ENCODE measurements at places on chromosomes 7 and 10. TPM values are rescaled to one million over a fixed set of nuclear protein-coding genes. Genes with fewer than 3 reads are reported as not detected.

The CYP26C1 gene
- 0.16 TPM for total RNA-seq

The ATRNL1 gene
- 0.65 TPM for total RNA-seq

The TEX36 gene
- total RNA-seq, result 0.32 TPM

The HYAL4 gene
- not detected for total RNA-seq

The LIPN gene
- total RNA-seq, result not detected

The CYP3A4 gene
- not detected for total RNA-seq

The ELOVL3 gene
- 2.2 TPM for total RNA-seq

The MKX gene
- total RNA-seq, result 23.7 TPM

The PSPH gene
- total RNA-seq, result 39.4 TPM

All from hair follicle dermal papilla cell (primary cell).